RPMI8226 (cell line): ENCODE measurements at places on chromosomes 12 and 14.
A peak's percentile ranks its signal among the peaks of the same experiment; 100 is the strongest.

GRCh38 chr12:121797937-121798786 lies 4.7 kb upstream of the RHOF start:
- peak; percentile 55 for DNase-seq

GRCh38 chr12:3149515-3150307 lies 72.5 kb downstream of the TSPAN9 start:
- no peak for DNase-seq

DNA sequence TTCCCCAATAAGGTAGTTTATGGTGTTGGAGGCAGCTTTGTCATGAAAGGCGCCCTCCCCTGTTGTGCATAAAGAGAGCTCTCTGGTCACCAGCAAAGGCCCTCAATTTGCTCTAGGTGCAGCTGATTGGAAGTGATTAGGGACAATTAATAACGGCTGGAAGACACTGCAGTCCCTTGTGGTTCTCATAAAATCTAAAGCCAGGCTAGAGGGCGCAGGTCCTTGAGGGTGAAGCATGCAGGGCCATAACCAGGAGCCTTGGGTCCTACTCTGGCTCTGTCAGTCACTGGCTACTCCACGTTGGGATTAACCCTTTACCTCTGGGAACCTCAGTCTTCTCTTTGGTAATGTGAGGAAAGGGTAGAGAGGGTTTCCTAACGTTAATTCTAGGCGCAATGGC lies 1.9 kb downstream of the DAAM1 start:
- DNase-seq = peak; percentile 16

DNA sequence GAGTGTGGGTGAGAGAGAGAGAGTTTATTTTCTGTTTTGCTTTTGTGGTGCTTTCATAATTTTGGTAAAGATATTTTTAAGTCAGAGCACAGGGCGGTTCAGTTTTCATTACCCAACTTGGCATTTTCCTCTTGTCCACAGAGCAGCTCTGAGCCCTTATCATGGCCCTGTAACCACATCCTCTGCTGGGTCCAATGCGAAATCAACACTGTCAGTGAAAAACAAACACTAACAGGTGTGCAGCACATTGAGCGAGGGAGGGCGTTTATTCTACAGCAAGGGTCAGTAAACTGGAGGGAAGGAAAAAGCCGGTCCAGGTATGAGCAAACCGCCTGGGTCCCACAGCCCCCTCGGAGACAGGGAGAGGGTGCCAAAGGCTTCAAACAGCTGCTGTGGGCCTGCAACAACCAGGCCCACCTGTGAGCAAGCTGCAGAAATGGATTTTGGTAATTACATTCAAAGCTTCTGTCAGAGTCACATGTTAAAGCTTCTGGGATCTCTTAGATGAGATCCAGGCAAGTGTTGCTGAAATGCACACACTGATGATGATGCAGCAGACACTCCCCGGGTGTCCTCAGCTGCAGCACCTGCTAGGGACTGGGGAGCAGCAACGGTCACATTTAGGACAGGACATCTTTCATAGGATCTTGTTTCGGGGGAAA lies 132.7 kb upstream of the DYRK2 start:
- DNase-seq = peak; percentile 93

GRCh38 chr14:64510825-64511671 lies 6.5 kb downstream of the ZBTB1 start:
- peak; percentile 68 for DNase-seq
